ENCODE measurements at places on chromosomes 12 and 14. TPM values are rescaled to one million over a fixed set of nuclear protein-coding genes. Genes with fewer than 3 reads are reported as not detected.

GRCh38 chr12:66698558-66698957 lies 19.7 kb upstream of the GRIP1 start:
- DNase-seq: no peak
- no peak overlapping the region for H3K4me3 ChIP-seq
- H3K4me1 ChIP-seq: no peaks in the 10 kb centered on the region
- peaks cover 10% of the 10 kb centered on the region for H3K27me3 ChIP-seq

- H3K4me3 ChIP-seq: no peak overlapping the region
- H3K36me3 ChIP-seq: peaks cover 9% of the 10 kb centered on the region
- no peaks in the 10 kb centered on the region for H3K27me3 ChIP-seq
- DNase-seq: no peak
These were observed 11.2 kb downstream of the LGMN start for GRCh38 chr14:92737206-92737605.

The BCL11B gene
- total RNA-seq: 2.4 TPM

GRCh38 chr12:95116773-95117172 lies 43.4 kb upstream of the NR2C1 start:
- peaks cover 21% of the 10 kb centered on the region for H3K4me1 ChIP-seq
- no peak overlapping the region for H3K27ac ChIP-seq
- H3K4me3 ChIP-seq: no peak overlapping the region

- H3K4me3 ChIP-seq: no peak overlapping the region
- DNase-seq: no peak
- no peaks in the 10 kb centered on the region for H3K36me3 ChIP-seq
These were observed 12.2 kb upstream of the CCDC60 start for GRCh38 chr12:119322301-119322723.

- peaks cover 17% of the 10 kb centered on the region for H3K4me1 ChIP-seq
- H3K27ac ChIP-seq: peak overlapping the region; percentile 83
- H3K27me3 ChIP-seq: no peaks in the 10 kb centered on the region
These were observed 591 bp downstream of the GXYLT1 start for GRCh38 chr12:42144158-42144407.

The BATF gene
- 4.9 TPM for total RNA-seq

The SAV1 gene
- total RNA-seq: 42.8 TPM

The CLEC9A gene
- total RNA-seq: 0.43 TPM

GRCh38 chr12:84502180-84502860 lies 410.3 kb downstream of the SLC6A15 start:
- H3K27me3 ChIP-seq: no peaks in the 10 kb centered on the region
- H3K4me1 ChIP-seq: no peaks in the 10 kb centered on the region
- no peak overlapping the region for H3K27ac ChIP-seq
- no peak for DNase-seq

The TAS2R19 gene
- 3.2 TPM for total RNA-seq

DNA sequence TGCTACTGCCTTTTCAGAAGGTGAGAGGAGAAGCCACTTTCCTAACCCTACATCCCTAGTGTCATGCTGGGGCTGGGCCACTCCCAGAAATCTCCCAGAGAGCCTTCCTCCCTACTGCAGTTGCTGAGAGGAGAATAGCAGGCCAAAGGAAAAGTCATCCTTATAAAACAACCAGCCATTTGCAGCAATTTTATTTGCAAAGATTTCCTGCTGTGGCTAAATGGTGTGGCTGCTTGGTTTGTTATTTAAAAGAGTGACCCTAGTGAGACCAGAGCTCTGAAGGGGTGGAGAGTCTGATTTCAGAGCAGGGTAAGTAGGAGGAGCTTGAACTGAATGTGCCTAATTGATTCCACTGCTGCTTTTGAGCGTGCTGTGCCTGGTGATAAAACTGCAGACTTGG lies 232.0 kb downstream of the GRIN2B start:
- DNase-seq: no peak
- no peaks in the 10 kb centered on the region for H3K4me1 ChIP-seq
- H3K36me3 ChIP-seq: no peaks in the 10 kb centered on the region
- H3K27ac ChIP-seq: no peak overlapping the region

DNA sequence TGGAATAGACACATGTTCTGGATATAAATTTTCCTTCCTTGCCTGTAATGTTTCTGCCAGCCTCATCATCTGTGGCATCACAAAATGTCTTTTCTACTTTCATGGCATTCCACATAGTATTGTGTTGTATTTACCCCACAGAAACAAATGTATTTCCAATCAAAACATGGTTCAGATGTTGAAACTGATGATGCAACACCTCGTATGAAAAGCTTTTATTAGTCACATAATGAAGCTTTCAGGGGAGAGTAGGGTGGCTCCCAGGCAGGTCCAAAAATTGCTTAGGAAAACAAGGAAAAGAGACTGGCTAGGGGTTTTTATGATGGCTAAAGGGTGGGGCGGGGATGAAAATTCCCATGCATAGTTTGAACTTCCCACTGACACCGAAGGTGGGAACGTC lies 29.1 kb upstream of the ZNF641 start:
- DNase-seq: no peak
- no peak overlapping the region for H3K27ac ChIP-seq
- no peaks in the 10 kb centered on the region for H3K27me3 ChIP-seq
- H3K4me3 ChIP-seq: no peak overlapping the region

DNA sequence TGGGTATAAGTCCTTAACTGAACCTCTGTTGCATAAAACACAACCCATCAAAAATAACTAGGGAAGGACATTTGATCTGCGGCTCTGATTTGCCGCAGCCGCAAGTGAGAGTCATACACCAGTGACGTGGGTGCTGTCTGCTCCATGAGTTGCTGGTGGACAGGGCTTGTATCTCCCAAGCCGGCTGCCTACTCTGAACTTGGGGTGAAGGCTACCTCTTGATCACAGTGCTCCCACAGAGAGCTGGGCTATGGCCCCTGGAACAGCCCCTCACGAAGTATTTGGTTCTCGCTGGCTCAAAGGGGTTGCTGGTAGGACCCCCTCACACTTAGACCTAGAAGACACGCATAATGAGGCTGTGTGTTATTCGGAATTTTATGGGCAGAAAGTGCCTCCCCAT lies 118.8 kb downstream of the TMEM132C start:
- no peaks in the 10 kb centered on the region for H3K36me3 ChIP-seq
- no peaks in the 10 kb centered on the region for H3K4me1 ChIP-seq
- no peak overlapping the region for H3K4me3 ChIP-seq
- no peak overlapping the region for H3K27ac ChIP-seq
- DNase-seq: no peak

GRCh38 chr14:61547186-61548069 lies 147.9 kb upstream of the HIF1A start:
- no peak overlapping the region for H3K4me3 ChIP-seq
- DNase-seq: no peak
- H3K27ac ChIP-seq: no peak overlapping the region
- H3K36me3 ChIP-seq: peaks cover 34% of the 10 kb centered on the region

DNA sequence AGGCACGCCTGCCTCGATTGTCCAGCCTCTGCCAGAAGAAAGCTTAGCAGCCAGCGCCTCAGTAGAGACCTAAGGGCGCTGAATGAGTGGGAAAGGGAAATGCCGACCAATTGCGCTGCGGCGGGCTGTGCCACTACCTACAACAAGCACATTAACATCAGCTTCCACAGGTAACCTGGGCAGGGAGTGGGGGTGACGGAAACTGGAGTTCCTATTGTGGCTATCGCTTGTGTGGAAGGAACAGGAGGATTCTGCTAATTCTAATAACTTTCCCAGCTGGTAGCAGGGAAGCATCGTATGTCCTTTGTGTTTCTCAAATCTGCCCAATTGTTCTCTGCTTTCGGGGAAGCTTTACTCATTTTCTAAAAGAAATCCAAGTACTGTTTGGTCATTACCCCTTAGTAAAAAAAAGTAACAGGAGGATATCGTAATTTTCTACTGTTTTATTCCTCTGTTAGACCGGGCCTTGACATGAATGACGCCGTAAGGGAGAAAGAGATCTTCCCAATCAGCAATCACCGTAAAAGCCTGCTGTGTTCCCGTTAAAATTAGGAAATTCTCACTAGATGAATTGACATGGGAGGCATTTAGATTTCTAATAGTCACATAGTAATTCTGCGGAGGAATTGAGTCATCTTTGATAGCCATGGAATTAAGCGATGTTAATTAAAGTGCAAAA lies 449 bp downstream of the THAP2 start:
- peaks cover 26% of the 10 kb centered on the region for H3K4me1 ChIP-seq
- H3K27ac ChIP-seq: peak overlapping the region; percentile 96
- no peak for DNase-seq
- peaks cover 9% of the 10 kb centered on the region for H3K36me3 ChIP-seq
- H3K4me3 ChIP-seq: peak overlapping the region; percentile 92

The OLR1 gene
- total RNA-seq: 96.1 TPM

The CACNA2D4 gene
- total RNA-seq: 5.5 TPM

DNA sequence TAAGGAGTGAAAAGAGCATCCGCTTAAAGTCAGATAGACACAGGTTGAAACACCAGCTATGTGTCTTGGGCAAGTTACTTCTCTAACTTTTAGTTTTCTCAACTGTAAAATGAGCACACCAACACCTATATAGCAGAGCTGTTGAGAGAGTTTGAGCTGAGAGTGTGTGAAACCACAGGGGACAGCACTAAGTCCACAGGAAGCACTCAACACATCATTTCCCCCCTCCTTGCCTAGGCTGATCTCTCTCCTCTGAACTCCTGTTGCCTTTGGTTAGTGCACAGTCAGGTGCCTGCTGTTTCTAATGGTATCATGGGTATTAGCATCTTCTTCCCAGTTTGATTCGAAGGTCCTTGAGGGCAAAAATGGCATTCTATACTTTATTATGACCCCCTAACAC lies 176.7 kb downstream of the DPF3 start:
- H3K27ac ChIP-seq: no peak overlapping the region
- no peaks in the 10 kb centered on the region for H3K36me3 ChIP-seq
- H3K27me3 ChIP-seq: no peaks in the 10 kb centered on the region
- no peak for DNase-seq

The PA2G4 gene
- total RNA-seq: 71.4 TPM

The CIDEB gene
- 18.8 TPM for total RNA-seq

DNA sequence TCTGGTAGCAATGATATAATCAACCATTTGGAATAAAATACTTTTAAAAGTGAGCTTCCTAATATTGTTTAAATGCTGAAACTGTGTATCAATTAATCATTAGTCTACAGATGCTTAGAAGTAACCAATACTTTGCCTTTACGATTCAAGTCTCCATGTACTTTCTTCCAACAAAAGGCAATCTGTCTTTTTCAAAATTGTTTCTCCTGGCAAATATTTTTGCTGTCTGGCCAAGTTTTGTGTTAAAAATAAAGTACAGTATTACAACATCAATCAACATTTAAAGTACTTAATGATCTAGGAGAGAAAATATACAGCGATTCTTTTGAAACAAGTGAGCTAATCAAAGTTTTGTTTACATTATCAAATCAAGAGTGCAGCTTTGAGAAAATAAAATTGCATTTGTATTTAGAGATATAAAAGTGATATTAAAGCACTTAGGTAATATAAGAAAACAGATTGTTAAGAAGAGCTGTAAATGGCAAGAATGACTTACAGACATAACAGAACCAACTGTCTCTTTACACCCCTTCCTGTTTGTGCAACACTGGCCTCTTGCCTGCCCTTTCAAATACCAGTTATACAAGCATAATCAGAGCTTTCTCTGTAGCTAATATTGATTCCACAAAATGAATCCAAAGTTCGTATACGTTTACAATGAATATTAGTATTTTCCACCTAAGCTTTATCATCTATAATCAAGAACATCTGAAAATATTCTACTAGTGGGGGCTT lies 38.2 kb upstream of the FBLN5 start:
- DNase-seq: no peak
- no peaks in the 10 kb centered on the region for H3K27me3 ChIP-seq
- H3K4me3 ChIP-seq: no peak overlapping the region
- H3K36me3 ChIP-seq: peaks cover 26% of the 10 kb centered on the region
- H3K4me1 ChIP-seq: peaks cover 9% of the 10 kb centered on the region

The IL26 gene
- not detected for total RNA-seq

The C12orf50 gene
- total RNA-seq: not detected

- H3K4me3 ChIP-seq: no peak overlapping the region
- H3K36me3 ChIP-seq: peaks cover 9% of the 10 kb centered on the region
- H3K27ac ChIP-seq: peak overlapping the region; percentile 14
These were observed 90.5 kb upstream of the DNM1L start for GRCh38 chr12:32588604-32589003.

GRCh38 chr14:68507544-68508081 lies 285.3 kb downstream of the ZFP36L1 start:
- H3K27ac ChIP-seq: peak overlapping the region; percentile 24
- H3K4me1 ChIP-seq: peaks cover 41% of the 10 kb centered on the region
- no peaks in the 10 kb centered on the region for H3K36me3 ChIP-seq
- no peak overlapping the region for H3K4me3 ChIP-seq

DNA sequence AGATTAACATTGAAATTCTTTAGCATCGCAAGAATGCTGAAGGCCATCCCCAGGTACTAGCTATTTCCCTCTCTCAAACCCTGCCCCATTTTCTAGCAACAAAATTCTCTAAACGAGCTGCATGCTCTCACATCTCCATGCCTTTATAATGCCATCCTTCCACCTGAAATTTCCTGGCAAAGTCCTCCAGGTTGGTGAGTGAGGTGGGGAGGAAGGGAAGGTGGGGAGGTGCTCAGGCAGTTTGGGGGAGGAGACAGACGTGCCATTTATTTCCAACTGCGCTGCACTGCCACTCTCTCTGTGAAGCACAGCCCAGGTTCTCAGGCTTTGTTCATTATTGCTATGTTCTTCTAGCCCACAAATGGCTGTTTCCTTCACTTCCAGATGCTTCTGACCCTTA lies 208.4 kb downstream of the PAWR start:
- no peaks in the 10 kb centered on the region for H3K4me1 ChIP-seq
- no peak overlapping the region for H3K4me3 ChIP-seq
- DNase-seq: no peak
- H3K36me3 ChIP-seq: no peaks in the 10 kb centered on the region

- no peaks in the 10 kb centered on the region for H3K36me3 ChIP-seq
- no peak overlapping the region for H3K4me3 ChIP-seq
- H3K4me1 ChIP-seq: peaks cover 6% of the 10 kb centered on the region
- H3K27ac ChIP-seq: no peak overlapping the region
These were observed 6.6 kb downstream of the POMT2 start for GRCh38 chr14:77314043-77314442.

- no peak for DNase-seq
- no peaks in the 10 kb centered on the region for H3K36me3 ChIP-seq
- no peaks in the 10 kb centered on the region for H3K27me3 ChIP-seq
- H3K4me3 ChIP-seq: no peak overlapping the region
These were observed 19.9 kb downstream of the DAAM1 start for GRCh38 chr14:59208224-59208814.

The ATN1 gene
- total RNA-seq: 149 TPM

DNA sequence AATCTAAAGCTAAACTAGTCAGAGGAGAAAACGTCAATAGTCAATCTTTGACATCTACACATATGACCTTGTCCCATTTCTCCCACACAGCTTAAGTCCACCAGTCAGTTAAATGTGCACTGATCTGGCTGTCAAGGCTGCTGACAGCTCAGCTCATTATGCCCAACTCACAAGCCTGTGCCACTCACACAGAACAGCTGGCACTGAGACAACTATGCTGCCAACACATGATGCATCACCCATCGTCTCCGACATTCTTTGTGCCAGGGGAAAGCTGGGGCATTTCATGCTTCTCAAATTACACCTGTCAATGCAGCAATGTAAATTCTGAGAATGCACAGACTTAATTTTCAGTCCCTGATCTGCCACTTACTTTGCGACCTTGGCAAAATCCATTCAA lies 25.3 kb downstream of the GNS start:
- H3K36me3 ChIP-seq: peaks cover 73% of the 10 kb centered on the region
- DNase-seq: no peak
- H3K27me3 ChIP-seq: no peaks in the 10 kb centered on the region
- H3K4me3 ChIP-seq: no peak overlapping the region

The CLEC7A gene
- 51.1 TPM for total RNA-seq

All from upper lobe of right lung (tissue), 1 donor.